Subcutaneous adipose tissue (tissue), 4 donors: ENCODE measurements at places on chromosomes 4 and X. TPM values are rescaled to one million over a fixed set of nuclear protein-coding genes. Genes with fewer than 3 reads are reported as not detected.

The KLF8 gene
- total RNA-seq = 23.1 TPM

The KDR gene
- 69.7 TPM for total RNA-seq

The ENOPH1 gene
- total RNA-seq = 11.5 TPM

The NBDY gene
- total RNA-seq = 8.9 TPM

The CLNK gene
- not detected for total RNA-seq

The ARHGAP24 gene
- total RNA-seq = 61.6 TPM

The RPS6KA6 gene
- 3.9 TPM for total RNA-seq
